AML-193 (cell line): ENCODE measurements at places on chromosomes 13 and 19.
A peak's percentile ranks its signal among the peaks of the same experiment; 100 is the strongest.

GRCh38 chr13:64130600-64130999 is 2715.0 kb upstream of the PCDH20 start:
- no peak for DNase-seq

- peak; percentile 48 for DNase-seq
Observed at GRCh38 chr19:36604656-36605100, 435 bp upstream of the ZNF382 start.

GRCh38 chr19:47228937-47229675 is 1.9 kb downstream of the BBC3 start:
- DNase-seq = no peak

DNA sequence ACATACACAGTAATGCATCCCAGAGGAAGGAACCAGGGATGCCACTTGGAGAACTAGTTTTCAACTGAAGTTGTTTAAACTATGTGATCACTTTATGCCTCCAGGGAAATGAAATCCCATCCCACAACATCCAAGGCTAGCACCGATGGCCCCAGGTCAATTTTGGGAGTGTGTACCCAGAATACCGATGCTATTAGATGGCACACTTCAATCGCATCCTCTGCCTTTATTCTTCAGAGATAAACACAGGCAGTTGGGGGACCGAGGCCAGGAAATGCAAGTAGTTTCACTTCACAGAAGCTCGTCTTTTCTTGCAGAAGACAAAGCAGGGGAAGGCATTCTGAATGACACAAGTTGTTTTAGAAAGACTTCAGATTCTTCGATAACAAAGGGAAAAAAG is 13.8 kb downstream of the STK24 start:
- DNase-seq = no peak

GRCh38 chr13:51218626-51219025 is 3.6 kb upstream of the FAM124A start:
- no peak for DNase-seq

- no peak for DNase-seq
Observed at GRCh38 chr13:50779443-50780200, 63.9 kb downstream of the DLEU7 start.

GRCh38 chr19:4547303-4548237 is 7.7 kb upstream of the LRG1 start:
- no peak for DNase-seq

- DNase-seq = no peak
Observed at GRCh38 chr19:30244533-30244932, 127.7 kb upstream of the ZNF536 start.

DNA sequence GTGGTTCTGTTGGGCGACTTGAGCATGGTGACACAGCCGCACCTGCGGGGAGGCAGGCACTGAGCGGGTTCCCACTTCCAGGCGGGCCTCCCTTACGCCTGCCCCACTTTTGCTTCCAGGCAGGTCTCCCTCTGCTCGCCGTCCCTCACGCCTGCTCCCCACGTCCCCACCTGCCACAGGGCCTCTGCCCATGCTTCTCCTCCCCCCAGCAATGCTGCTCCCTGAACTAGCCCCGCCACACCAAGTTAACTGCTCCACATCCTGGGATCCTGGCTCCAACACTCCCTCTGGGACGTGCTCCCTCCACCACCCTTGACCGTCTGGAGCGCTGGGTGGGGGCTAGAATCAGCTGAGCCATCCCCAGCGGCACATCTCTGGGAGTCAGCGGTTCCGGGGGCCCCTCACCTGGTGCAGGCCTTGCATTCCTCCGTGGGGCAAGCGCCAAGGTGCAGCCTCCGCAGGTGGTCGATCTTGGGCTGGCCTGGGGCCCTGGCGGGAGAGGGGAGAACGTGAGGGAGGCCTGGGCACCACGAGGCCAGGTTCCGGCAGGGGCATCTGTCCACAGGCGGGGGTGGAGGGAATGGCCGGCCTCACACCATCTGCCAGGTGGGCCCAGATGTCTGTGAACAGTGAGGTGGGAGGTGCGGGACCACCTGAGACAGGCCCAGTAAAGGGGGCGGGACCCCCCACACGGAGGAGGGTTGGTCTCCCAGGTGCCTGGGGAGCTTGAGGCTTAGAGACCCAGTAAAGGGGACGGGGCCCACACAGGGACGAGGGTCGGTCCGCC is 9.2 kb downstream of the CFD start:
- DNase-seq = no peak
